ENCODE measurements at places on chromosomes 12 and 14. TPM values are rescaled to one million over a fixed set of nuclear protein-coding genes. Genes with fewer than 3 reads are reported as not detected.

Gene CELA1
- total RNA-seq, result not detected

Gene GDF3
- total RNA-seq, result not detected

Gene AMIGO2
- total RNA-seq, result 16.6 TPM

- H3K4me3 ChIP-seq, result no peak overlapping the region
- DNase-seq, result no peak
- no peak overlapping the region for H3K27ac ChIP-seq
These were observed 283.5 kb downstream of the KSR2 start for GRCh38 chr12:117685110-117685926.

- H3K4me3 ChIP-seq, result no peak overlapping the region
- H3K4me1 ChIP-seq, result no peaks in the 10 kb centered on the region
- no peak for DNase-seq
- H3K27ac ChIP-seq, result no peak overlapping the region
- peaks cover 4% of the 10 kb centered on the region for H3K27me3 ChIP-seq
- H3K36me3 ChIP-seq, result no peaks in the 10 kb centered on the region
These were observed 28.4 kb upstream of the NEDD1 start for GRCh38 chr12:96878704-96879103.

GRCh38 chr12:7114008-7114407, 5.0 kb upstream of the C1RL start:
- H3K4me1 ChIP-seq, result peaks cover 13% of the 10 kb centered on the region
- no peaks in the 10 kb centered on the region for H3K27me3 ChIP-seq
- H3K27ac ChIP-seq, result no peak overlapping the region

DNA sequence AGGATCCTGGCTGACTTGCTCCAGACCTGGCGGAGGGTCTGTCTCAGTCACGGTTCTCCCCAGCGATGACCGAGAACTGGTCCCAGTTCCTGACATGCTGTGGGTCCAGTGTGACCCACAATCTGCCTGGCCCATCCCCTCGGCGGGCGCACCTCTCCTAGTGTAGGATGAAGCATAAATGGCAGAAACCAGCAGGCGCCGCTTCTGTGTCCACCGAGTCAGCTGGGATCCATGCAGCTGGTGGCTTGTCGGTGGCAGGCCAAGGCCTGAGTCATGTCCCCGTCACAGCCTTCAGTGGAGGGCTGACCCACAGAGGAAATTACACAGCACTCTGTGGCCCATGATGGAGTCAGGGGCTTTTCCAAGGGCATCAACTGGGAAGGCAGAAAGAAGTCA, 38.5 kb downstream of the NFKBIA start:
- no peaks in the 10 kb centered on the region for H3K36me3 ChIP-seq
- no peak for DNase-seq
- H3K27me3 ChIP-seq, result no peaks in the 10 kb centered on the region
- peaks cover 27% of the 10 kb centered on the region for H3K4me1 ChIP-seq
- no peak overlapping the region for H3K4me3 ChIP-seq

- no peaks in the 10 kb centered on the region for H3K4me1 ChIP-seq
- H3K27me3 ChIP-seq, result no peaks in the 10 kb centered on the region
- H3K36me3 ChIP-seq, result no peaks in the 10 kb centered on the region
- H3K27ac ChIP-seq, result no peak overlapping the region
- no peak for DNase-seq
These were observed 145.6 kb downstream of the PRKD1 start for GRCh38 chr14:29782041-29782440.

- no peaks in the 10 kb centered on the region for H3K36me3 ChIP-seq
- H3K27me3 ChIP-seq, result no peaks in the 10 kb centered on the region
- no peaks in the 10 kb centered on the region for H3K4me1 ChIP-seq
- H3K27ac ChIP-seq, result no peak overlapping the region
- no peak overlapping the region for H3K4me3 ChIP-seq
These were observed 324.4 kb upstream of the KITLG start for GRCh38 chr12:88904705-88905104.

DNA sequence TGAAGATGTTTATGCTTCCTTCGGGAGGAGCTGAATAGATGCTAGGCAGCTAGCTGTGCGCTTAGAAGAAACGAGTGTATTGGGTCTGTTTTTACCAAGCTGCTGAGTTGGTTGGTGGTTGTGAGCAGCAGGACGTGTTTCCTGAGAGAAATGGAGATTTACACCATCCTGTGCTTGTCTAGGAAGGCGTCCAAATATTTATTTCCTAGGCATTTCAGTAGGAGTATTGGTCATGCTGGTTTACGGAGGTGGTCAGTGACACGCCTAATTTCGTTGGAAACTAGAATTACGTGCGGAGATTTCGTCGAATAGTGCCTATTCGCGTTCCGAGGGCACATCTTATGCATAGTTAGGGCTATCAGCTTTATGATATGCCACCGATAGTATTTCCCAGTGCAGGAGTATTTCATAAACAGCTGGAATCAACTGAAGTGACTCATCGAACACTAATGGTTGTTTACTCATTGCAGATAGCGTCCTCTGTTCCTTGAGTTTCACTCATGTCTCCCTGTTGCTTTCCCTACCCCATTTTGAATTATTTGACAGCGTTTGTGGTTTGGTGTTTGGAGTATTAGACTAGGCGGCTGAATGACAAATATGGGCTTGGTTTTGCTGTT, 780 bp downstream of the TBC1D15 start:
- H3K36me3 ChIP-seq, result no peaks in the 10 kb centered on the region
- peak overlapping the region; percentile 78 for H3K4me3 ChIP-seq
- no peaks in the 10 kb centered on the region for H3K27me3 ChIP-seq
- H3K4me1 ChIP-seq, result peaks cover 48% of the 10 kb centered on the region
- H3K27ac ChIP-seq, result peak overlapping the region; percentile 97
- no peak for DNase-seq

GRCh38 chr12:81692008-81692407, 67.1 kb downstream of the PPFIA2 start:
- H3K4me1 ChIP-seq, result no peaks in the 10 kb centered on the region
- H3K36me3 ChIP-seq, result no peaks in the 10 kb centered on the region
- H3K27ac ChIP-seq, result no peak overlapping the region
- no peak for DNase-seq
- H3K27me3 ChIP-seq, result no peaks in the 10 kb centered on the region

- no peaks in the 10 kb centered on the region for H3K4me1 ChIP-seq
- no peak for DNase-seq
- no peak overlapping the region for H3K4me3 ChIP-seq
- H3K36me3 ChIP-seq, result no peaks in the 10 kb centered on the region
- no peak overlapping the region for H3K27ac ChIP-seq
- H3K27me3 ChIP-seq, result peaks cover 4% of the 10 kb centered on the region
These were observed 25.3 kb upstream of the TCL1B start for GRCh38 chr14:95660651-95661515.

- DNase-seq, result no peak
- no peaks in the 10 kb centered on the region for H3K36me3 ChIP-seq
- no peaks in the 10 kb centered on the region for H3K4me1 ChIP-seq
- no peak overlapping the region for H3K4me3 ChIP-seq
- H3K27ac ChIP-seq, result no peak overlapping the region
These were observed 14.5 kb downstream of the RNASE3 start for GRCh38 chr14:20905676-20906075.

- no peak overlapping the region for H3K27ac ChIP-seq
- no peak overlapping the region for H3K4me3 ChIP-seq
- no peaks in the 10 kb centered on the region for H3K4me1 ChIP-seq
- no peak for DNase-seq
These were observed 6.0 kb upstream of the OR6J1 start for GRCh38 chr14:22650046-22650739.

DNA sequence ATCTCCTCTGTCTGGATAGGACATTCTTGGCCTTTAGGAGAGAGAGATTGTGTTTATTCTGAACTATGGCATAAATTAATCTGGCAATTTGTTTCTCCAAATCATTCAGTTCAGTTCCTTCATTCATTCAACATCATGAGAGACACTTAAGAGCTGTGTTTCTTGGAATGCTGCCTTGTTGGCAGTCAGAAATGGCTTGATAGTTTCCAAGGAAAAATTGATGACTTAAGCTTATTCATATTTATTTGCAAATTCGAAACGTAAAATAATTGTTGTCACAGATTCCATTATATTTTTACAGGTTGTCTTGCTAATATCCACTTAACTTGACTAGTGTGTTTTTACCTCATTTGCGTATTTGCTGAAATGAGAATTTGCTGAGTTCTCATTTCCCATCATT, 393.0 kb downstream of the C12orf75 start:
- no peak overlapping the region for H3K27ac ChIP-seq
- no peak for DNase-seq
- H3K27me3 ChIP-seq, result no peaks in the 10 kb centered on the region
- no peaks in the 10 kb centered on the region for H3K36me3 ChIP-seq
- H3K4me3 ChIP-seq, result no peak overlapping the region
- H3K4me1 ChIP-seq, result no peaks in the 10 kb centered on the region

- no peaks in the 10 kb centered on the region for H3K27me3 ChIP-seq
- H3K27ac ChIP-seq, result no peak overlapping the region
- H3K4me1 ChIP-seq, result no peaks in the 10 kb centered on the region
- H3K36me3 ChIP-seq, result no peaks in the 10 kb centered on the region
- no peak overlapping the region for H3K4me3 ChIP-seq
These were observed 235.8 kb upstream of the TMTC1 start for GRCh38 chr12:30019366-30020140.

GRCh38 chr12:47781479-47782371, 8.7 kb downstream of the SLC48A1 start:
- peaks cover 17% of the 10 kb centered on the region for H3K36me3 ChIP-seq
- no peak for DNase-seq
- H3K27me3 ChIP-seq, result no peaks in the 10 kb centered on the region
- no peak overlapping the region for H3K4me3 ChIP-seq
- no peak overlapping the region for H3K27ac ChIP-seq
- peaks cover 6% of the 10 kb centered on the region for H3K4me1 ChIP-seq

DNA sequence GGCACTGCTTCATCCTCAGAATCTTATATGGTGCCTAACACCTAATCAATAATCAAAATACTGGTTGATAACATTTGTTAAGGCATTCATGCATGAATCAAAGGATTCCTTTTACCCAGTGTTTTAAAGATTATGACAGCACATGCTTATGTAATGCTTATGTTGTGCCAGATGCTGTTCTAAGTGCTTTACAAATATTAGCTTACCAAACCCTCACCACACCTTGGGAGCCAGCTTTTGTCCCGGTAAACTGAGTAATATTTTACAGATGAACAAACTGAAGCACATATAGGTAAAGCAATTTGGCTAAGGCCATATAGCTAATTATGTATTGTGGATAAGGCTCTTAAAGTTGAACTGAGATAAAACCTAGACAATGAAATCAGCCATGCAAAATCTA, 209.2 kb downstream of the ALX1 start:
- no peaks in the 10 kb centered on the region for H3K36me3 ChIP-seq
- no peaks in the 10 kb centered on the region for H3K4me1 ChIP-seq
- no peak for DNase-seq

GRCh38 chr12:19390051-19390598, 49.2 kb upstream of the AEBP2 start:
- H3K4me3 ChIP-seq, result no peak overlapping the region
- no peak for DNase-seq
- H3K27ac ChIP-seq, result no peak overlapping the region
- H3K36me3 ChIP-seq, result no peaks in the 10 kb centered on the region
- no peaks in the 10 kb centered on the region for H3K27me3 ChIP-seq

GRCh38 chr12:52692254-52692653, 11.1 kb downstream of the KRT77 start:
- peaks cover 24% of the 10 kb centered on the region for H3K4me1 ChIP-seq
- H3K4me3 ChIP-seq, result no peak overlapping the region
- no peaks in the 10 kb centered on the region for H3K27me3 ChIP-seq
- no peak for DNase-seq

Data from CD8-positive, alpha-beta memory T cell (primary cell).